ENCODE measurements at places on chromosomes 4 and X.

- no peak for DNase-seq
Measured at GRCh38 chrX:130497531-130497930, 95.7 kb downstream of the RBMX2 start.

- no peak for DNase-seq
Measured at GRCh38 chr4:75995727-75996126, 5.0 kb upstream of the SDAD1 start.

DNA sequence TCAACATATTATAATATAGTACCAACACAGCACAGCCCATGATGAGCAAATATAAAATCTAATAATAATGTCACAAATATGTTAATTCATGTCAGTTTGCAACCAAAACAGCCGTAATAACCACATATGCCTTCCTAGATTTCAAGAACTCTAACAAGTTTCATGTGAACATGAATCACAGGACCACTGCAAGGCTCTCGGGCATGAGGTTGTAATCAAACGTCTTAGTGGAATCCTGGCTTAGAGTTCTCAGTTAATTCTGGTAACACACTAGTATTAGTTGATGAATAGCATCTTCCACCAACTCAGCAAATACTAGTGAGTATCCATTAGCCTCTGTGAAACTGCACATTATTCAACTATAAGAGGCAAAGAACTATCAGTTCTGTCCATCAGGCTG is 379.3 kb upstream of the TENM3 start:
- DNase-seq: no peak

GRCh38 chr4:48958582-48958981 is 27.5 kb upstream of the CWH43 start:
- no peak for DNase-seq

DNA sequence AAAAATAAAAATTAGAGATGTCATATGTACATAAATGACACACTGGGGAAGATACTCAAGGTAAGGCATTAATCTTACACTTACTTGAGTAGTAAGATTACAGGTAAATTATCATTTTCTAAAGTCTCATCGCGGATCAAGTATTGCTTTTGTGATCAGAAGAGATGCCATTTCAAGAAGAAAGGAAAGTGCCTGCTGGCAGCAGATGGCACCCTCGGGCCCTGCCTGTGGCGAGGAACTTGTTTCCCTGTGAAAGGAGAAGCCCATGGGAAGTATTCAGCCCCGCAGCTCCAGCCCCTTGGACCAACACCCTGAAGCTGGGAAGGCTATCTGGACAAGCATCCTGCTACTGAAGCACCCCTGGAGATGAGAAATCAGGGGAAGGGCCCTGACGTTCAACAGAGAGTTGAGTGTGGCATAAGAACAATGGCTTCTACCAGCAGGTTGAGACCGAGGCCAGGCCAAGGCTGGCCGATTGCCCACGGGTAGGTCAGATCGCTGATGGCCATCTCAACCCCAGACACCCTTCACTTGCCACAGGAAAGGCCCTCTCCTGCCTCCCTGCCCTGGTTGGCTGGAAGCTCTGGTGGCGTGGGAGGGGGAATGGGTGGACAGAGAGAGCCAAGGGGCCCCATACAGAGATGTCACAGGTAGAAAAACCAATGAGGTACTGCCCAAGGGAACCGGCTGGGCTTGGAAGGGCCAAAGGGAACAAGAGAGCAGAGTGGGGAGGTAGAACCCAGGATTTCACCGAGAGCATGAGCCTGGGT is 18.8 kb upstream of the MXD4 start:
- DNase-seq: no peak

GRCh38 chr4:149999485-150000074 is 78.7 kb upstream of the DCLK2 start:
- DNase-seq: no peak

- no peak for DNase-seq
Measured at GRCh38 chrX:120452131-120452530, 17.0 kb downstream of the LAMP2 start.

DNA sequence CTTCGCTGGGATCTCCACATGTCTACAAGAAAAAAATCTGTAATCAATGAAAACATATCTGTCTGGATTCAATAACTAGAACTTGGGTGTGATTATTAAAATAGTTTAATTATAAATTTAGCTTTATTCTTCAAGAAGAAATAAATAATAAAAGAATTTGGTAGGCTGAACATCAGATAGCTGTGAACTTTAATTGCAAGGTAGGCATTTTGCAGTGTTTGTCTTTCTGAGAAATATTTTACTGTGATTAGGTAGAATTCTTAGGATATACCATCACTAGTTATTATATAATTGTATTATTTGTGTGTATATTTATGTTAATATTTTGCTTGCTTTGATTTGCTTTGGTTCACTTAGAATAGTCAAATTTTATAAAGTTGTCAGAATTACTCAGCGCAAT is 409.4 kb downstream of the PCDH18 start:
- no peak for DNase-seq

- no peak for DNase-seq
Measured at GRCh38 chr4:17544831-17545234, 29.9 kb downstream of the CLRN2 start.

DNA sequence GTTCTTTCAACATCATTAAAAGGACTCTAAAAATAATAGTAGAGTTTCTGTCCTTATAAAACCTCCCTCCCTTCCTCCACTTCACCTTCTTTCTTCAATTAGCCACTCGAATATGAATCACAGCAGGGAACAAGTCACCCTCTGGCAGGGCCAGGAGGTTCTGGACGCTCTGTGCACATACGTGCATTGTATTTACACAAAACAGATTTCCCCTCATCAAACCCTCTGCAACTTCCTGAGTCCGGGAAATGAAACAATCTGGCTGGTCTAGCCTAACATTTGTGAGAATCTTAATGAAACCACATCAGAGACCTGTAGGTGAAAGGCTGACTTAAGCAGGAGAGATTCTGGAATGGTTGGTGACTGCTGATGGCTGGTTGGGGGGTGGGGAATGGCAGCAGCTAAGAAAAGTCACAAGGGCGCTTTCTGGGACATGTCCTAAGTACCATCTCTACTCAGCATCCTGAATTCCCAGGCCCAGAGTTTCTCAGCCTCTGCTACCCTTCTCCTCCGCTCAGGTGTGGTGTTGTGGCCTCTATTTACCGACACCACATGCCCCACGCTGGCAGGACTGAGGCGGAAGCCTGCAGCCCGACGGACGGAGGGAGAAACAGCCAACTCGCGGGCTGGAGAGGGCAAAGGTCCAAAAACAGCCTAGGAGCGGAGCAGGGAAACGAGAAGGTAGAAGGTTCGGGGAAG is 1.0 kb downstream of the ZDHHC9 start:
- DNase-seq: peak; percentile 7

- no peak for DNase-seq
Measured at GRCh38 chr4:142016031-142016430, 379.6 kb downstream of the IL15 start.

- no peak for DNase-seq
Measured at GRCh38 chr4:2068566-2068965, 9.4 kb downstream of the NAT8L start.

DNA sequence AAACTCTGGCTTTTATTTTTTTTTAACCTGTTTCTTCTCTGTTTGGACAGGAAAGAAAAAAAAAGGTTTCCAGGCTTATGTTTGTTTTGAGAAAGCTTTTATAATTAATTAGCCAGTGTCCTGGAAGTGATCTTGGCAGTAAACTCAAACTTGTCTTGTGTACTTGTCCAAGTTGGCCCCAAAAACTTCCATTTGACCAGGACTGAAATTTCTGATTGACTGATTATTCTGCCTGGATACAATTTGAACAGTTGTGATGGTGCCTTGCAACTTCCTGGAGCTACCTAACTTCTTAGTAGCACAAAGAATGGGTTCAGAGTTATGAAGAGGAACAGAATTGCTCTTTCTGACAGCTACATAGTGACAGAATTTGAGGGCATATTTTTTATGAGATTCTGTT is 62.0 kb downstream of the SLC4A4 start:
- DNase-seq: no peak

GRCh38 chr4:65971686-65972085 is 301.4 kb upstream of the EPHA5 start:
- no peak for DNase-seq

DNA sequence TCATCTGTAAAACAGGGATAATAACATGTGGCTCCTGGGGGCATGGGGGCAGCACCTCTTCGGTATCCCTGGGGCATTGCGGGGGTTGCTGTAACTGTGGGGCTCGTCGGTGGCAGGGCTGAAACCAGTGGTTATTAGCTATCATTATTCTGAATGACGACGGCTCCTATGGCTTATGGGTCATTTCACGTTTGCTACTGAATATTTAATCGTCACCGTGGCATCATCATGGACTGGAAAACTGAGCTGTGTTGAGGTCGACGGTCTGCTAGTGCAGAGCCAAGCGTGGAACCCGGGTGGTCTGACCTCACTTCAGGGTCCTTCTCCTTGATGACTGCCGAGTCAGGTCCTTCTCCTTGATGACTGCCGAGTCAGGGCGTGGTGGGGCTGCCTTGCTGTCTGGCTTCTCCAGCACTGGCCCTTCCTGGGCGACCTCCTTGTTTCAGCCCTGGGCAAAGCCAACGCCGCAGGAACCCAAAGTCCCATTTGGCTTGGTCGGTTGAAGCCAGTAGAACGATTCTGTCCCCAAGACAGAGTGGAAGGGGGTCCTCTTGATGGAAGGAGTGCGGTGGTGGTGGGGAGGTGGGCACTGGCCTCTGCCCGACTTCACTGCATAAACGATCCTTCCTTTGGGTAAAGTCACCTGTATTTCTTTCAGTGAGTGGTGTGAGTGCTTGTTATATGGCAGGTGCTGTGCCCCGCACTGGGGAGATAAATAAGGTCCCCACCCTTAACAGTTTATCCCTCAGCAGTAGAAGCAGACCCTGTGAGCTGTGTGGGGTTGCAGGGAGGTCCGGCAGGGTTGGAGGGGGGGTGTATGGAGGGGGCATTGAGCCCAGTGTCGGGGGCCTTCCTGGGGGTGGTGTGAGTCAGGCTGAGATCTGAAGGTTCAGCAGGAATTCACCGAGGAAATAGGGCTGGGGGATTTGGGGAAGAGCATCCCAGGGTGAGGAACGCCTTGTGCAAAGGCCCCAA is 40.8 kb downstream of the PSAPL1 start:
- no peak for DNase-seq

GRCh38 chr4:182968917-182969650 is 51.9 kb upstream of the DCTD start:
- no peak for DNase-seq

GRCh38 chrX:30181353-30181752 is 34.0 kb upstream of the MAGEB2 start:
- no peak for DNase-seq

- no peak for DNase-seq
Measured at GRCh38 chr4:104486716-104487504, 7.8 kb downstream of the CXXC4 start.

DNA sequence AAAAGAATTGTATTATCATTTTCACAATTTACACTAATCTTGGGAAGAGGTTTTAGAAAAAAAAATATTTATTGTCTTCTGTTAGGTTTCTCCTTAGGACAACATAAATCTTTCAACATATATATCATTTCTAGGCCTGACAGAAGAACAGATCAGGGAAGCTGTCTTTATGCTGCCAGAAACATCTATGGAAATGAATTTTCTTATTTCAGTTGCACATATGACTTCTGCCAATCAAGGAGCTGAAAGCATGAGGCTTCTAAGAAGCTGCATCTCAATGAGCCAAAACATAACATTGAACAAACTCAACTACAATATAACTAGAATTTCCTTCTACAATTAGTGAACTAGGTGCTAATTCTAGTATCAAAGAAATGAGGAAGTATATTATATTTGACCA is 258.4 kb downstream of the MAPK10 start:
- no peak for DNase-seq

DNA sequence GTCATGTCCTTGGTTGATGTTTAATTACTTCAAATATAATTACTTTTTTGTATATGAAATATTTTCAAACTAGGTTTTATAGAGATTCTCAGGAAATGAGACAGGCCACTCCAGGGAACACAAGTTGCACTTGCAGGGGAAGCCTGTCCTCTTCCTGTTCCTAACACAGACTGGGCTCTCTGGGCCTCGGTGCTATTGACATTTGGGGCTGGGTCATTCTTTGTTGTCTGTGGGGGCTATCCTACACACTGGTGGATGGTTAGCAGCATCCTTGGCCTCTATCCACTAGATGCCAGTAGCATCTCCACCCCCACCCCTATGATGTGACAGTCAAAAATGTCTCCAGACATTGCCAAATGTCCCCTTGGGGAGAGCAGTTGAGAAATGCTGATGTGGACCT is 49.3 kb upstream of the MAP3K15 start:
- no peak for DNase-seq

GRCh38 chrX:119041175-119041574 is 31.6 kb upstream of the CT47C1 start:
- DNase-seq: peak; percentile 24

DNA sequence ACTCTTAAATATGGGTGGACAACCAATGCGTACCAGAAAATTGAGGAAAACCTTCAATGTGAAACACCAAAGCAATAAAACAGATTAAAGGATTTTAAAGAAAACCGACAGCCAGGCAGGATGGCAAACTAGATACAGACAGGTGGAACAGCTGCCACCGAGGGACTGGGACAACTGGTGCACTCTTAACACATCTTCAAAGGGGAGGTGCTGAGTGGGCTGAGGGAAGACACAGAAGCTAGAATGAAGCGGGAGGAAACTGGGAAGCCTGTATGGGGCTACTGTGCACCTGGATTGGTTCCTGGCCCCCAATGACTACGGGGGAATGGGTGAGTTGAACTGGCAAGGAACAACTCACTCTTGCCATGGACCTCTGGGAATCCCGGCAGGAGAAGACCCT is 20.7 kb downstream of the ZNF280C start:
- DNase-seq: no peak

- DNase-seq: no peak
Measured at GRCh38 chr4:184540307-184540706, 66.0 kb upstream of the IRF2 start.

- DNase-seq: no peak
Measured at GRCh38 chr4:116058129-116058528, 944.7 kb upstream of the NDST4 start.

DNA sequence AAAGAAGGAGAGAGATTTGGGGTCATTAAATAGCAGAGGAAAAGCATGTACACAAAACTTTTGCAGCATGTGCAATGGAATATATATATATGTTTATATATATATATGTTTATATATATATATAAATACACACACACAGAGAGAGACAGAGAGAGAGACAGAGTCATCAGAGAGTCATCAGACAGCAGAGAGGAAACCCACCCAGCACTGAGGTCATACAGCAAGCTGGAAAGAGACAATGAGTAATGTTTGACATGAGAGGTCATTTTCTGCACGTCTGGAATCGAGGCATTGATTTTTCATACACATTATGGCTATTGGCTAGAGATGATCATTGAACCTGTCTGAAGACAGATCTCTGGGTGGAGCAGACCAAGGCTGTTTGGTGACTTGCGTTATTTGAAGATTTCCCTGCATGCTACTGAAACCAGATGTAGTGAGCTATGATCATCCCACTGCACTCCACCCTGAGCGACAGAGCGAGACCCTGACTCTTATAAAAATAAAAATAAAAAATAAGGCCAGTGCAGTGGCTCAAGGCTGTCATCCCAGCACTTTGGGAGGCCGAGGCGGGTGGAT is 48.8 kb upstream of the SHOX start:
- DNase-seq: no peak

GRCh38 chr4:99090481-99091215 is 2.1 kb upstream of the ADH5 start:
- DNase-seq: no peak
